ENCODE measurements at places on chromosomes 6 and 20.

GRCh38 chr20:52972965-52973819, 1.0 kb downstream of the TSHZ2 start:
- DNase-seq = no peak

GRCh38 chr6:766625-767024, 73.7 kb upstream of the EXOC2 start:
- DNase-seq = peak; percentile 34

DNA sequence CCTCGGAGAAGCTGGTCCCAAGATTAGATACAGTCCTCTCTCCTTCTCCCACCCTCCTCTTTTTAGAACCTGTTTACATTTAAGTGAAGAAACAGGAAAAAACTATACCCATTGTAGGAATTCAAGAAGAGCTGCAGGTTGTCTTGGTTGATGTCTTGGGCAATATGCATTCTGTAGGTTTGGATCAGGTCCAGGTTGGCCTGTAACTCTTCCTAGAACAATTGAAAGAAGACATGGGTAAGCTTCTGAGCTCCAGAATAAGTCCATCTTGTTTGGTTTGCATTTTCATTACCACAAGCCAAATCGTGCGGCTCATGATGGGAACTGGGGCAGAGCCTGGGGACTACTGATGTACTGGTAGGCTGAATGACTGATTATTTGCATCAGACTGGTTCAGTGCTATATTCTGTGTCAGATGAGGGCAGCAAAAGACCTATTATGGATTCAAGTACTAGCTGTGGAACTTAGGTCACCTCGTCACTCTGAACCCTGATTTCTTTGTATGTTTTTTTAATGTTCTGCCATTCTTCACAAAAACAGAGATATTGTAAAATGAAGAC, 20.3 kb upstream of the SLA2 start:
- peak; percentile 18 for DNase-seq

- DNase-seq = peak; percentile 53
Measured at GRCh38 chr6:110255211-110255750, 75.1 kb downstream of the CDC40 start.
